ENCODE measurements at places on chromosomes 1 and 21.

- DNase-seq: no peak
Observed at GRCh38 chr21:33975548-33976081, 60.0 kb upstream of the ATP5PO start.

DNA sequence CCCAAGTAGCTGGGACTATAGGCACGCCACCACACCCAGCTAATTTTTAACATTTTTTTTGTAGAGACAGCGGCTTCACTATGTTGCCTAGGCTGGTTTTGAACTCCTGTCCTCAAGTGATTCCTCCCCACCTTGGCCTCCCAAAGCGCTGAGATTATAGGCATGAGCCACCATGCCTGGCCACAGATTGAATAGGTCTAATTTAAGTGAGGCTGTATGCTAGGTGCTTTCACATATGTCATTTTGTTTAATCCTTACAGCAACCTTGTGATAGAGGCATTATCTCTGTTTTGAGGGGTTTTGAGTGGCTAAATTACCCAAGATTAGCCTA lies 7.2 kb downstream of the INTS3 start:
- no peak for DNase-seq

DNA sequence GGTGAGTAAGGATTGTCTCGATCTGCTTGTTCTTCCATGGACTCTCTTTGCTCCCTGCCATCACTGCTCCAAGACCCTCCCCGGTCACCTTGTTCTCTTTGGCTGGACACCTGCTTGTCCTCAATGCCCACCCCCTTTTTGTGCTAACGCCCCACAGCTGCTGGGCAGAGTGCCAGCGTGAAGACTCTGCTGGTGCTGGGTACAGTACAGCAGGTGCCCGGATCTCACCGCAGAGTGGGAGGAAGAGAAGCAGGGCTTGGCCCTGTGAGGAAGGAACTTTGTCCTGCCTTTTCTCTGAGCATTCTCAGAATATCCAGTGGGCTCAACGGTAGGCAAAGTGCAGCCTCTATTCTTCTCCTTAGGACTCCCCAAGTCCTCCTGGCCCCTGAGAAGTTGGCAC lies 90.1 kb downstream of the PLXNA2 start:
- no peak for DNase-seq

GRCh38 chr1:220336391-220337031 lies 64.3 kb upstream of the RAB3GAP2 start:
- no peak for DNase-seq

GRCh38 chr21:32653326-32653901 lies 41.2 kb upstream of the CFAP298 start:
- DNase-seq: no peak

DNA sequence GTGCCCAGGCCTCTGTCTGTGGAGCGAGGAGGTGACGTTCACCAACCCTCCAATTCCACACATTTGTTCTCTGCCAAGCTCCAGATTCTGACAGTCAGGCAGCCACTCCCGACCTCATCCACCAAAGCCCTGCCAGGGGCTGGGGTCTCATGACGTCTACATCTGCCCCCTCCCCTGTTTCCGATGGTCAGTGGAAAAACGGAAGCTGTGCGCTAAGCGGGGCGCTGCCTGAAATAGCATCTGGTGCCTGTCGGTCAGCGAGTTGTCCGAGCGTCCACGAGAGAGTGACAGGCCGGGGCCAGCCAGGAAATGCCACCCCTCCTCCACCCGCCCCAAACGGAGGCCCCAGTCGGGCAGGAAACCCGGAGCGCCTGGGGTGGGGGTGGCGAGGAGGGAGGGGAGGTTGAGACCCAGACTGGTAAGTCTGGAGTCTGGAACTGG lies 3.2 kb upstream of the TAL1 start:
- no peak for DNase-seq

GRCh38 chr1:59564192-59564891 lies 250.4 kb upstream of the HOOK1 start:
- DNase-seq: no peak

DNA sequence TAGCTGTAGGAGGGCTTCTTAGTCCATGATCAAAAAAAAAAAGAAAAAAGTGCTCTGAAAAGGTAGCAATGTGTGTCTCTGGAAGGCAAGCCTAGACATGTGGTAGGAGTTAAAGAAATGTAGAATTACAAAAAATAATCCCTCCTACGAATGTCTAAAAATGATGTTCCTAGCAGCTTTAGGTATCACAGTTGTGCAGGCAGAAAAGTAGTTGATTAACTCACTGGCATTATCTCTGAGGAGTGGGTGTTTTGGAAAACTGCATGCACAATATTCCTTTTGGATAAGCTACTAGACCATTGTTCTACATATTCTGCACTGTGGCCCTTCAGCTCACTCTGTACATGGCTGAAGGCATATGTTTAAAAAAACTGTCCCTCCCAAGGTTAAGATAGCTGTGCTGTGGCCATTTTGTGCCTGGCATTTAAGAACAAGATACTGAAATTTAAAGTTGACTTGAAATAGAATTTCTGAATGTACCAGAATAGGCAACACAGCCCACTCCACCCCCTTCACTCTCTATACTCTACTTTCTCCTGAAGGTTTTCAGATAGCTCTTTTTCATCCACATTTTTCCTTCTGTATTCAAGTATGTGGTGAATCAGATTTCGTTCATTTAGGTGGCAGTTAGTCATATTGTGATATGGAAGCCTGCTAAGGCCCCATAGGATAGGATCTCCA lies 463.9 kb upstream of the LRRC7 start:
- no peak for DNase-seq

DNA sequence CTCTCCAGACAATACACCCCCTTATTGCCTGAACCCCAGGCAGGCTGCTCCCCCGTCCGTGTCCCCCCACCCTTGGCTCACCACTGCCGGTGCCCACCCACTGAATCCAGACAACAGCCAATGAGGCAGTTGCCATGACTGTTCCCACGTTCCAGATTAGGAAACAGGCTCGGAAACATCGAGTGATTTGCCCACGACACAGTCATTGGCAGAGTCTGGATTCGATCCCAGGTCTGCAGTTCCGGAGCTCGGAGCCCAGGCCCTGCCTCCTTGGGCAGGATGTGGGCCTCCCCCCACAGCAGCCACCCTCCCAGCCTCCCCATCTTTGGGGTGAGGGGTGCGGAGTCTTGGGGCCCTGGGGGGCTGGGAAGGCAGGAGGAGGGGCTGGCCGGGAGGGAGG lies 20.3 kb upstream of the CLSTN1 start:
- no peak for DNase-seq

DNA sequence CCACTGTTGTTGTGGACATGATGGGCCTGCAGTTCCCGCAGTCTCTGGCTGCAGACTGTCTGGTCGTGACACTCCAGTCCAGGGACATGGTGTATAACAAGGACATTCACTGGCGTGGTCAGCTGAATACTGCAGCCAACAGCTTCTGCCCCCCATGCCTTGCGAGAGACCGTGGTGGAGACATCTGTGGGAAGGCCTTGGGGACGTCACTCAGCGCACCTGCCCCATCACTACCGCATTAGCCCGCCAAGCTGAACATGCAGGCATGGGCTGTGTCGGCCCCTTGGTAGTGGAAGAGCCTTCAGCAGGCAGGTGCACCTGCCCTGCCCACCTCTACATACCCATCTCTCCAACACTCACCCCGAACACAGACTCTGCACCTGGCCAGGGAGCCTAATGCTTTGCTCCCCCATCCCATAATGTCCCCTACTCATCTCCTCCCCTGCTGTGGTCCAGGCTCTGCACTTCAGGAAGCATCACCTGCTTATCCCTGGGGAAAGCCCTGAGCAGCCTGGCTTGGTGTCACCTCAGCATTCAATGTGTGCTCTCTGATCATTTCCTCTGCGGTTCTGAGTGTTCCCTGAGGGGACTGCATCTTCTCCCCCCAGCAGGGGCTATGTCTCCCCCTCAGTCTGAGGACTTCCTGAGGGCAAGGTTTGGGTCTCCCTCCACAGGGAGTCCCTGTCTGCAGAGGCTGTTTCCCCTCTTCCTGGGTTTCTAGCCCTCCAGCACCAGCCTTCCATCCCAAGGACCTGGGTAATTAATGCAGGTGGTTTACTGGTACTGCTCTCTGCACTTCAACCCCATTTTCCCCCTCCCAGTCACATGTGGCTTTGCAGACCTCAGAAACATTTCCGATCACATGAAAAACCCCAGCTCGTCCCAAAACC lies 3.2 kb downstream of the PGLYRP4 start:
- DNase-seq: peak; percentile 3

All from progenitor cell of endocrine pancreas (in vitro differentiated cells).